ENCODE measurements at places on chromosomes 3 and 15.
A peak's percentile ranks its signal among the peaks of the same experiment; 100 is the strongest.

DNA sequence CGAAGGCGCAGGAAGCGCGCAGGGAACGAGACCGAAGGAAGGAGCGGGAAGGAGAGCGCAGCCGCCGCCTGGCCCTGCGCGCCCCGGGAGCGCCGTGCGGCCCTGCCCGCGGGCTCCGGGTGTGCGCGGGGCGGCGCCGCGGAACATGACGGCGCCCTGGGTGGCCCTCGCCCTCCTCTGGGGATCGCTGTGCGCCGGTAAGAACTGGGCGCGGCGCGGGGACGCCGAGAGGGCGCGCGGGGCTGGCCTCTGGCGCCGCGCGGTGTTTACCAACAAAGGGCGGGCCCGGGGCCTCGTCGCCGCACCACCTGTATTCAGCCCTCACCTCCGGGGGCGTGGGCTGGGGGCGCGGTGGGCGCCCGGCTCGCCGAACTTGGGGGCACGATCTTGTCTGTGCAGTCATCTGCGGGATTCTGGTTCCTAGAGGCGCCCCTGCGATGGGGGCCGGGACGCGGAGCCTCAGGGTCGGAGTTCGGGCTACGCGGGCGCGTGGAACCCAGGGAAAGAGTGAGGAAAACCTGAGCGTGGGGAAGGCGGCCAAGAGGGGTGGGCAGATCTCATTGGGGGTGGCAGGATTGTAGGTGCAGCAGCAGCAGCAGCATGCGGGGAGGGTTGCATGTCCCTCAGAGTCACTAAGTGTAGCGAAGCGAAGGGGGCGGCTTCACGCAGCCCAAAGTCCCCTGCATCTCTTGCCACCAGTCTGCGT lies 641 bp downstream of the ACVR2B start:
- peak; percentile 9 for DNase-seq

GRCh38 chr15:98856532-98856907 lies 151.1 kb downstream of the PGPEP1L start:
- no peak for DNase-seq

GRCh38 chr15:72205273-72205672 lies 7.7 kb upstream of the GRAMD2A start:
- no peak for DNase-seq

- no peak for DNase-seq
These were observed 1552.3 kb downstream of the OTOL1 start for GRCh38 chr3:163048881-163049280.

- no peak for DNase-seq
These were observed 564.7 kb downstream of the ROBO1 start for GRCh38 chr3:79203144-79203519.

DNA sequence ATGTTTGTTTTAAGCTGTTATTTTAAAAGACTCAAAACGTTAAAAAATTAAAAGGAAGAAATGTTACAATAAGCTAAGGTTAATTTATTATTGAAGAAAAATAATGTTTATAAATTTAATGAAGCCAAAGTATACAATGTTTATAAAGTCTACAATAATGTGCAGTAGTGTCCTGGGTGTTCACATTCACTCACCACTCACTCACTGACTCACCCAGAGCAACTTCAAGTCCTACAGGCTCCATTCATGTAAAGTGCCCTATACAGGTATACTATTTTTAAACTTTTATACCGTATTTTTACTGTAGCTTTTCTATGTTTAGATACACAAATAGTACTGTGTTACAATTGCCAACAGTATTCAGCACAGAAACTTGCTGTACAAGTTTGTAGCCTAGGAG lies 55.2 kb downstream of the COL8A1 start:
- DNase-seq: no peak

DNA sequence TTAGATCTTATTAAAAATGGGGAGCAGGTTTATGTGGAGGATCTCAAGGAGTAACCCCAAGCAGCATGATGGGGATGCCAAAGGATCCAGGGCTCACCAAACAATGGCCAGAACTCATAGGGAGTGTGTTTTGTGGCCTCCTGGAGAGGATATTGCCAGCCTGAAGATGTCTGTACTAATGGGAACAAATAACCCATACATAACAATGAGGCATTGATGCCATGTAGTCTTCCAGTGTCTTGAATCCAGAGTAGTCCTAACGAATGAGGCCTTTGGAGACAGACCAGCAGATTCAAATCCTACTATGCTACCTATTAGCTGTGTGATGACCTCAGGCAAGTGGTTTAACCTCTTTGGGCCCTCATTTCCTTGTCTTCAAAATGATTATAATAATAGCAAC lies 45.0 kb upstream of the CMSS1 start:
- no peak for DNase-seq

GRCh38 chr3:127226457-127226856 lies 33.5 kb downstream of the PRR23E start:
- no peak for DNase-seq

GRCh38 chr15:25937796-25938195 lies 74.7 kb upstream of the ATP10A start:
- DNase-seq: no peak
